Right forelimb (tissue), 1 donor: ENCODE measurements at places on chromosomes 5 and 9.

GRCh38 chr9:15306068-15306756, 804 bp downstream of the TTC39B start:
- DNase-seq: peak; percentile 66

- DNase-seq: no peak
These were observed 122.3 kb downstream of the GOLPH3 start for GRCh38 chr5:32051796-32052195.

GRCh38 chr5:171647043-171647903, 138.3 kb upstream of the SMIM23 start:
- DNase-seq: no peak

GRCh38 chr5:150075806-150076205, 10.5 kb downstream of the CSF1R start:
- peak; percentile 27 for DNase-seq

GRCh38 chr5:158409507-158409906, 550.6 kb upstream of the CLINT1 start:
- DNase-seq: no peak

- DNase-seq: no peak
These were observed 674 bp downstream of the LHFPL2 start for GRCh38 chr5:78647838-78648358.

GRCh38 chr5:96861076-96861475, 15.2 kb upstream of the ERAP2 start:
- DNase-seq: no peak

DNA sequence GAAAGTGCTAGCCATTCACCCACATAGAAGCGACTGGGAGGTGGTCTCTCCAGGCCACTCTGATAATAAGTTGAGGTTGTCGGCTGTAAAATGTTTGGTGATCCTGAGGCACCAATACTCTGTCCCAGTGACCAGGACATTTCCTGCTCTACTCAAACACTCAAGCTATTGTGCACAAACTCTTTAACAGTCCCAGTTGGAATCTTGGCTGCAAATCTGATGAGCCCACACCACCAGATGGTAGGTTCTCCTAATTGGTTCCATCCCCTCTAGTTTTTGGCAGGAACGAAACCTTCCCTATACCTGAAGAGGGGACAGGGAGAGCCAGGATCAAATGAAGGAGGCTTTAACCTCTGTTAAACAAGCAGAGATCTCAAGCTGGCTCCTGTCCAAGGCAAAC, 14.3 kb downstream of the GRIA1 start:
- DNase-seq: no peak

DNA sequence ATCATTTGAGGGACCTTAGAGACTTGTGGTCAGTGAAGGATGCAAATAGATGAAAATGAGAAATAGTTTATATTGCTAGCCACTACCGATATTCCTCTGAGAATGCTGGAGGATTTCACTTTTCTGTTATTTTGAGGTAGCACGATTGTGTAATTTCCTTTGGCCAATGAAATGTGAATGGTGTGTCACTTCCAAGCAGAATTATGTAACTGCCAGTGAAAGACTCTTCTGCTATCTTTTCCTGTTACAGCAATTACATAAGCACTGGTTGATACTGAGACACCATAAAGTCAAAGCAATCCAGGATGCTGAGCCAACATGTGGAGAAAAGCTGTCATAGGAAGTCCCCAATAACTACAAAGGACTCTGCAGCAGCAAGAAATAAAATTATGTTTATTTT, 3.6 kb upstream of the PCDHA2 start:
- DNase-seq: no peak

DNA sequence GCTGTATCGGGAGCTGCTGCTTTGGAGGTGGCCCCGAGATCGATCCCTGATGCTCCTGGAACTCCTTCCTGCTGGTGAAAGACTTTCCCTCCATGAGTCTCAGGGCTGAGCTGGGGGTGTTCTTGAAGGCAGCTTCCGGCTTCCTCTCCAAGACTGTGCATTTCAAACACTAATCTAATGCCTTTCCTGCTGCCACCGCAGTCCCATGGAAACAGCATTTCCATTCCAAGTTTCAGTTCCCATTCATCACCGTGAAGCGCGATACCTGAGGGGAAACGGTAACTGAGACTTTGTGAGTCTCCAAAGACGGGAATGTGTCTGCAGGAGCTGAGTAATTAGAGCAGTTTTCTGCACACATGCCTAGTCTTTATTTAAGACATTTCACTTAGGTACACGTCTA, 230.1 kb downstream of the PAX5 start:
- no peak for DNase-seq

- no peak for DNase-seq
These were observed 5.7 kb downstream of the SPRY4 start for GRCh38 chr5:142319105-142319504.

- no peak for DNase-seq
These were observed 433.4 kb upstream of the TNC start for GRCh38 chr9:115551396-115551795.

DNA sequence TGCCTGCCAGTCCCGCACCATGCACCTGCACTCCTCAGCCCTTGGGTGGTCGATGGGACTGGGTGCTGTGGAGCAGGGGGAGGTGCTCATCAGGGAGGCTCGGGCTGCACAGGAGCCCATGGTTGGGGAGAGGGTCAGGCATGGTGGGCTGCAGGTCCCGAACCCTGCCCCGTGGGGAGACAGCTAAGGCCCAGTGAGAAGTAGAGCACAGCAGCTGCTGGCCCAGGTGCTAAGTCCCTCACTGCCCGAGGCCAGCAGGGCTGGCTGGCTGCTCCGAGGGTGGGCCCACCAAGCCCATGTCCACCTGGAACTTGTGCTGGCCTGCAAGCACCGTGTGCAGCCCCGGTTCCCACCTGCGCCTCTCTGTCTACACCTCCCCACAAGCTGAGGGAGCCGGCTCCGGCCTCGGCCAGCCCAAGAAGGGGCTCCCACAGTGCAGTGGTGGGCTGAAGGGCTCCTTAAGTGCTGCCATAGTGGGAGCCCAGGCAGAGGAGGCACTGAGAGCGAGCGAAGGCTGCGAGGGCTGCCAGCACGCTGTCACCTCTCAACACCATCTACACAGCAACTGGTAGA, 88.5 kb upstream of the ELAVL2 start:
- no peak for DNase-seq
